Activated effector memory CD4-positive, alpha-beta T cell treated with Interleukin-2 at 50 U/mL for 16 hours (primary cell): ENCODE measurements at places on chromosomes 4 and X.

DNA sequence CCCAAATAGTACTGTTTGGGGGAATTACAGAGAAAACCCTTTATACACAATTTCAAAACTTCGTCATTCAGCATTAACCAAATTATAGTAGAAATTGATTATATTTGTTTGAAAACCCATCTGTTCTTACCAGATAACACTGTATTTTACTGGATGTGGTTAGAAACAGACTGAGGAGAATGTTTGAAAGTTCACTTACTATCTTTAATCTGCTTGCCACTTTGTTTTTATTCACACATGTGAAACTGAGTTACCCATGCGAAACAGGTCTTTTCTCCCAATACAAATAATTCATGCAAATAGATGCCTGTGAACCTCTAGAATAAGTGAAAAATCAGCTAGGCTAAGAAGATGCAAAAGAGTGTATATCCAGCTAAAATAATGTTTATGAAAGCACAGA, 177.5 kb downstream of the NAA11 start:
- no peak for DNase-seq

GRCh38 chrX:9598344-9598743, 133.5 kb downstream of the TBL1X start:
- no peak for DNase-seq

DNA sequence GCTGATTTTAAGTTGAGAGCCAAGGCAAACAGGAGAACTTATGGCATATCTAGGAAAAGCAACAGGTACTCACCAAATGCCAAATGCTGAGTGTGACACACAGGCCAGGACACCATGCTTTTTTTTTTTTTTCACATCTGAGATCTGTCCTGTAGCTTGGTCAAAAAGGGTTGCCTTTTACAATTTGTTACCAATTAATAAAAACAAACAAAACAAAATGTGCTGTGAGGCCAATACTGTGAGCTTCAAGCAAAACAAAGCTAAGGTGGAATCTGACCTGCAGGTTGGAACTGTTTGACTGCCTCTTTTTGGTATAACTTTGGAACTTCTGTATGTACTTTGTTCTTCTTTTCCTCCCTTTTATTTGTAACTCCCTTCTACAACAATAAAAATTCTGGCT, 548.5 kb upstream of the IGFBP7 start:
- DNase-seq, result no peak

- DNase-seq, result no peak
These were observed 28.3 kb downstream of the ZFYVE28 start for GRCh38 chr4:2390146-2390545.

- DNase-seq, result no peak
These were observed 44.9 kb upstream of the SPRY1 start for GRCh38 chr4:123351713-123352112.

DNA sequence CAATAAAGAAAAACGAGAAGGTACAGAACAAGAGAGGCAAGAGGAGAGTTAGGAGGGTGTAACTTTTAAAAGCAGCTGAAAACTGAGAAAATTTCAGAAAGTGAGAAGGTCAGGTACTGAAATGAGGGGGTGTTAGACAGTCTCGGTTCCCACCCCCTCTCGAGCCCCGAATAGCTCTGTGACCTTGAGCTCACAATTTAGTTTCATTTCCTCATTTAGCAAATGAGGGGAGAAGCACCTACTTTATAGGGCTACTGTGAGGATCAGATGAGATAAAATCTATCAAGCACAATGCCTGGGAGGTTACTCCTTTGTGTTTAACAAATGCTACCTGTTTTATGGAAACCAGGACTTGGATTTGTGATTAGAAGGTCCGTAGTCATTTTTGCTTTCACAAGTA, 4.9 kb downstream of the UGT8 start:
- no peak for DNase-seq

- DNase-seq, result no peak
These were observed 109.6 kb downstream of the GUCY2F start for GRCh38 chrX:109372291-109372690.

DNA sequence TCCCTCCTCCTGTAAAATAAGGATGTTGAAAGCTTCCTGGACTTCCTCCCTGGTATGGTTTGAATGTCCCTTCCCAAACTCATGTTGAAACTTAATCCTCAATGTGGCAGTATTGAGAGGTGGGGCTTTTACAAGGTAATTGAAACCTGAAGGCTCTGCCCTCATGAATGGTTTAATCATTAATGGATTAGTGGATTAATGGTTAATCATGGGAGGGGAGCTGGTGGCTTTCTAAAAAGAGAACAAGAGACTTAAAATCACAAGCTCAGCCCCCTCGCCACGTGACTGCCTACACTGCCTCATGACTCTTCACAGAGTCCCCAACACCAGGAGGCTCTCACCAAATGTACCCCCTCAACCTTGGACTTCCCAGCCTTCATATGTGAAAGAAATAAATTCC, 124.6 kb upstream of the ANXA3 start:
- DNase-seq, result no peak

- DNase-seq, result no peak
These were observed 165.0 kb downstream of the FHIP1A start for GRCh38 chr4:151573945-151574344.

- DNase-seq, result no peak
These were observed 106.2 kb upstream of the AFAP1 start for GRCh38 chr4:8045909-8046308.

- peak; percentile 85 for DNase-seq
These were observed at the start of gene HCFC1 for GRCh38 chrX:153971450-153972367. HCFC1 (minus strand) TSS chrX:153971818; CDS start chrX:153970840, 978 bp downstream.

DNA sequence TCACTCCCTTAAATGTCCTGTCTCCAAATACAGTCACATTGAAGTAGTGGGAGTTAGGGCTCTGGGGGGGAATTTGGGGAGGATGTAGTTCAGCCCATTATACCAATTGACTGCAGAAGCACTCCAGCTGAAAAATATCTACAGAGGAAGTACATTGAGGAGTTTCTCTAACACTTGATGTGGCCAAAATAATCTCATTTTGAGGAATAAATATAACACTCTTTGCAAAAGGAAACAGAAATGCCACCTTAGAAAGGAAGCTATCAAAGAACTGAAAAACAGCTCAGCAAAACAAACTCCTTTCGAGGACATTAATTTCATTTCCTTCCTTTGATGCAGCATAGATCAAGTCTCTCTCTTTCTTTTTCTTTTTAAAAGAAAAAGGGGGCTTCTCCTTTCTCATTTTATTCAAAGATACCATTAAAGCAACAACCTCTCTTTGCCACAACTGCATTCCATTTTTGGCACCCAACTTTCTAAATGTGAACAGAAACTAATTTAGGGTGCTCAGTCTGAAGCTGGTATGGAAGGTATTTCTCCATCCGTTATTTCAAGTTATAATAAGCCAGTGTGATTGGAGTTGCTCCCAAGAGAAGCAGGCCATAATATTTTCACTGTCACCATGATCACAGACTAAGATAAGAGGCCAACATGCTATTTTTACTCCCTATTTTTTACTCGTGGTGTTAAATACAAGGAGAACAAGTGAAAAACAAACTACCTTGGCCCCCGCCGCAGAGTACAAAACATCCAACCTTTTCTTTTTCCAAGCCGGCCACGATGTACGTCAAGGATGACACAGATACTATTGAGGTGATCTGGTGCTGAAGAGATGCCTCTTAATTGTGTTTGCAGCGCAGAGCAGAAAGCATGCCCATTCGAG, 230.4 kb upstream of the GATB start:
- DNase-seq, result no peak

GRCh38 chrX:108701633-108702032, 34.7 kb downstream of the IRS4 start:
- no peak for DNase-seq

- DNase-seq, result no peak
These were observed 147.8 kb downstream of the PAPSS1 start for GRCh38 chr4:107572281-107572680.

GRCh38 chr4:149203256-149204001, 612.2 kb downstream of the IQCM start:
- no peak for DNase-seq

DNA sequence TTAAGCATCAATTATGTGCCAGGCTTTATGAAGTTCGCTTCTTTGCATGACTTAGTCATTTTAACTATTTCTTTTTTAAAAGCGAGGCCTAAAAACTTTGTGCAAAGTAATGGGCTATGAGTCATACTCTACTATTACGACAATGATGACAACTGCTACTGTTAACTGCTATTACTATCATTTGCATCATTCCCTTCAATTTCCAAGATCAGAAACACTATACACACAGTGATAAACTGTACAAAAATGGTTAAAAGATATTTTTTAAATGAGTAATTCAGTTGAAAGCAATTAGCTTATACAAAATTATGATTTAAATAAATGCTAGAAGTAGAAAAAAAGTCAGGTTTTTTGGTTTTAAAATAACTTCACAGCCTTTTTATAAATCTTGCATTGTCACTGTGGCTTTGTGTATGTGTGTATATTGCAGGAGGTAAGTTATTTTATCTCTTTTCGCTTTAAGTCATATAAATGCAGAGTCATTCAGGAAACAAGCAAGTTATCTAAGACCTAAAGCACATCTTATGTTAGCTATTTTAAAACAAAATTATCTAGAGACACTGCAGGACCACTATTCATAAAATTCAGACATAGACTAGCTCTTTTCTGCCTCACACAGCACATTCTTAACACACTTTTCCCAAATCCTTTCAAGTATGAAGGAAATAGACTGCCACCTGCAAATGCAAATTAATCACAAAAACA, 18.5 kb upstream of the CXCL3 start:
- no peak for DNase-seq

- no peak for DNase-seq
These were observed 5.9 kb upstream of the FAM184B start for GRCh38 chr4:17787315-17787714.

GRCh38 chrX:123713841-123714240, 19.0 kb downstream of the THOC2 start:
- no peak for DNase-seq

DNA sequence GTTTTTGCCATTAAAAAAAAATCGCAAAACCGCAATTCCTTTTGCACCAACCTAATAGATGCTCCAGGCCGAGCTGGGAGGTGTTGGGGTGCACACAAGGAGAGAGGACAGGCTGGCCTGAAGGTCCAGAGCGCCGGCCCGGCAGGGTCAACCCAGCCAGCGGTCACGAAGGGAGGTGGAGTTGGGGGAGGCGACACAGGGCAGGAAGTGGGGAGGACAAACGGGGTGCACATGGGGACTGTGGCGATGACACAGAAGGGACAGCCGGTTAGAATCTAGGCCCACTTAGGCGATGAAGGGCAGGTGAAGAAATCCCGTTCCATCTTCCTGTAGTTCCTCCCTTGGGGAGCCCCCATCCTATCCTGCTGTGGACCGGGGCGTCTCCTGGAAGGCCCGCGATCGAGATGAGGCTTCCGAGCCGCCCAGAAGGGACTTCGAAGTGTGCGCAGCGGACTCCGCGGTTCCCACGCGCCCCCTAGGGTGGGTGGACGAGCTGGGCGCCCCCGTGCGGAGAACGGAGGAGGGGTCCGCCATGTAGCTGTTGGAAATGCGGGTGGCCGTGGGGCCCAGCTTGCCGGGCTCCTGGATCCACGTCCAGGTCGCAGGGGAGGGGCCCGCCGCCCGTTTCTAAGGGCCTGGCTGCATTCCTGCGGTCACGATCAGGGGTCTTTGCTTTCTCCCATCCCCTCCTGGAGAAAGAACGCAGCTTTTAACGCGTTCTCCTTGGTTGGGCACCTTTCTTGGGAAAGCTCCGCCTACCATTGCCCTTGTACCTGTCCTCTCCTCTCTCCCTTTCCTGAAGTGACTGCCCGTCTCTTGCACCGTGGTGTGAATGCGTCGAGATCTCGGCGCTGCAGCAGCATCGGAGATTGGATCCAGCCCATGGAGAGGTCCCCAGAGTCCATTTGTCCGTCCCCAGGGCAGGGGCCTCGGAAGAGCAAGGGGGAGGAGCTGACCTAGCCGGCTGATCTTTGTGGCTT, 17.0 kb upstream of the HPF1 start:
- DNase-seq, result no peak

- no peak for DNase-seq
These were observed 6.0 kb downstream of the RBPJ start for GRCh38 chr4:26326791-26327190.

GRCh38 chr4:113740857-113741379, 20.6 kb downstream of the CAMK2D start:
- DNase-seq, result no peak

DNA sequence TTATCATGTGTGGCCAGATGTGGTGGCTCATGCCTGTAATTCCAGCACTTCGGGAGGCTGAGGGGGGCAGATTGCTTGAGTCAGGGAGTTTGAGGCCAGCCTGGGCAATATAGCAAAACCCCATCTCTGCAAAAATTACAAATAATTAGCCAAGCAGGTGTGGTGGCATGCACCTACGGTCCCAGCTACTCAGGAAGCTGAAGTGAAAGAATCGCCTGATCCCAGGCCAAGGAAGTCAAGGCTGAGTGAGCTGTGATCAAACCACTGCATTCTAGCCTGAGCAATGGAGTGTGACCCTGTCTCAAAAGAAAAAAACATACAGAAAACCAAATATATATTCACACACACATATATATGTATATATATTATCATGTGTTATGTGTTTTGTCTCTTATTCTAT, 15.0 kb downstream of the APELA start:
- no peak for DNase-seq

- no peak for DNase-seq
These were observed 53.8 kb downstream of the ARHGAP6 start for GRCh38 chrX:11611965-11612364.

DNA sequence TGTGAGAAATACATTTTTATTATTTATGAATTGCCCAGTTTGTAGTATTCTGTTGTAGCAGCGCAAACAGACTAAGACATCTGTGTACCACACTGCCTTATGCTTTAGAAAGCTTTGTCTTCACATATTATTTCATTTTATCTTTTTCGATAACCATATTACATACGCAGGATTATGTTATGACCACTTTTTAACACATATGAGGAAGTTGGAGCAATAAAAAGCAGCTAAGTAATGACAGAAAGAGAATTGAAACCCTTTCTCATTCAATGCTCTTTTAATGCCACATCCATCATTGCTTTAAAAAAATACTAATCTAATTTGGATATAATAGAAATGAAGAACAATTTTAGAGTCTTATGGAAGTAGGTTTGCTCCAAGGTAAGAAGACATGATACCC, 99.7 kb downstream of the CT47B1 start:
- DNase-seq, result no peak
